ENCODE measurements at places on chromosomes 3 and 15. TPM values are rescaled to one million over a fixed set of nuclear protein-coding genes. Genes with fewer than 3 reads are reported as not detected.

The RPP25 gene
- total RNA-seq = 17.0 TPM

The UBAP1L gene
- 4.1 TPM for total RNA-seq

The RTP3 gene
- not detected for total RNA-seq

The RTP4 gene
- 10.9 TPM for total RNA-seq

The KLHL40 gene
- total RNA-seq = not detected

The SSUH2 gene
- not detected for total RNA-seq

The NPAP1 gene
- 0.12 TPM for total RNA-seq

The CHL1 gene
- 20.2 TPM for total RNA-seq

The CCR9 gene
- not detected for total RNA-seq

The FBXO40 gene
- 0.09 TPM for total RNA-seq

The GPR160 gene
- 24.4 TPM for total RNA-seq

The FES gene
- 51.0 TPM for total RNA-seq

The SH2D7 gene
- total RNA-seq = not detected

The USP50 gene
- total RNA-seq = not detected

The ARPC4 gene
- 170 TPM for total RNA-seq

The ZBTB20 gene
- total RNA-seq = 66.4 TPM

The SPATA12 gene
- total RNA-seq = 0.15 TPM

The ZNF385D gene
- total RNA-seq = 2.9 TPM

The CPN2 gene
- not detected for total RNA-seq

The TMEM45A gene
- total RNA-seq = 17.2 TPM

The CCDC80 gene
- total RNA-seq = 148 TPM

The PIK3CA gene
- total RNA-seq = 33.5 TPM

The HGD gene
- 1.7 TPM for total RNA-seq

The SOX2 gene
- 4.0 TPM for total RNA-seq

The SNX4 gene
- 36.8 TPM for total RNA-seq

The RAD51 gene
- 1.1 TPM for total RNA-seq

The CTDSPL gene
- 60.3 TPM for total RNA-seq

The LRRC3B gene
- total RNA-seq = 0.30 TPM

The APOD gene
- 91.6 TPM for total RNA-seq

The SELENOT gene
- 107 TPM for total RNA-seq

The TM4SF4 gene
- total RNA-seq = not detected

The FOXB1 gene
- total RNA-seq = not detected

Data from lower lobe of right lung (tissue), 2 donors.